ENCODE measurements at places on chromosomes 11 and 22.

GRCh38 chr11:9693801-9694553, 30.1 kb downstream of the SWAP70 start:
- DNase-seq, result no peak

DNA sequence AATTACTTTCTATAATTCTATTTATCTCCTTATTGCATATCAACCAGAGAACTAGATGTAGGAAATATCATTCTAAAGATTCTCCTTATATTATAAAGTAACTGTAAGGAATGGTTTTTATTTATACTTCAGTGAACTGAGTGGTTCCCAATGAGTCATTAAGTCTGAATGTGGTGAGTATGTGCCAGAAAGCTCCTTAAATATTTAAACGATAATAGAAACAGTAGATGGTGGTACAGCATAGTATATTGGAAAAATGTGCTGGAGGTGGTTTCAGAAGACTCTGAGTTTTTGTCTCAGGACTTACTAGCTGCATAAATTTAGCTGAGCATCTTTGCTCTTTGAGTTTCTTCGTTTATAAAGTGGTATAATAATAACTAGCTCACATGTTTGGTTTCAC, 653.5 kb downstream of the FAM181B start:
- no peak for DNase-seq

- DNase-seq, result no peak
Observed at GRCh38 chr22:46857885-46858143, 95.4 kb downstream of the TBC1D22A start.

- no peak for DNase-seq
Observed at GRCh38 chr11:126186025-126186698, 25.3 kb downstream of the RPUSD4 start.

- DNase-seq, result no peak
Observed at GRCh38 chr11:61106296-61106695, 4.0 kb downstream of the CD5 start.

GRCh38 chr11:103906291-103906867, 130.1 kb upstream of the DDI1 start:
- no peak for DNase-seq
